ENCODE measurements at places on chromosomes 1 and 21.

GRCh38 chr1:9473032-9473807, 66.0 kb upstream of the SLC25A33 start:
- no peak for DNase-seq

DNA sequence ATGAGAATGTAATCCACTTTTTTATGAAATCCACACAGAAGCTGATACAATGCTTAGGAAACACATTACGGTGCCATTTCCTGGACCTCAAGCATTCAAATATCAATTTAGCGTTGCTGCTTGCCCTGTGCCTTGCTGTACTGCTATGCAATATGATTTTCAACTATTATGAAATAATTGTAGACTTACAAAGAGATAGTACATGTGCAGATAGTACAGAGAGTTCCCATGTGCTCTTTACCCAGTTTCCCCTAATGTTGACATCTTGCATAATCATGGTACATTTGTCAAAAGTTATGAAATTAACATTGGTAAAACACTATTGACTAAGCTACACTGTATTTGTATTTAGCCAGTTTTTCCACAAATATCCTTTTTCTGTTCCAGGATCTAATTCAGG, 37.7 kb upstream of the PTBP2 start:
- DNase-seq, result no peak

- DNase-seq, result no peak
Observed at GRCh38 chr1:28281608-28282425, 22.5 kb downstream of the SESN2 start.

- DNase-seq, result no peak
Observed at GRCh38 chr1:165551469-165551868, 7.7 kb downstream of the LRRC52 start.

GRCh38 chr1:177273141-177273540, 102.4 kb downstream of the BRINP2 start:
- DNase-seq, result no peak

DNA sequence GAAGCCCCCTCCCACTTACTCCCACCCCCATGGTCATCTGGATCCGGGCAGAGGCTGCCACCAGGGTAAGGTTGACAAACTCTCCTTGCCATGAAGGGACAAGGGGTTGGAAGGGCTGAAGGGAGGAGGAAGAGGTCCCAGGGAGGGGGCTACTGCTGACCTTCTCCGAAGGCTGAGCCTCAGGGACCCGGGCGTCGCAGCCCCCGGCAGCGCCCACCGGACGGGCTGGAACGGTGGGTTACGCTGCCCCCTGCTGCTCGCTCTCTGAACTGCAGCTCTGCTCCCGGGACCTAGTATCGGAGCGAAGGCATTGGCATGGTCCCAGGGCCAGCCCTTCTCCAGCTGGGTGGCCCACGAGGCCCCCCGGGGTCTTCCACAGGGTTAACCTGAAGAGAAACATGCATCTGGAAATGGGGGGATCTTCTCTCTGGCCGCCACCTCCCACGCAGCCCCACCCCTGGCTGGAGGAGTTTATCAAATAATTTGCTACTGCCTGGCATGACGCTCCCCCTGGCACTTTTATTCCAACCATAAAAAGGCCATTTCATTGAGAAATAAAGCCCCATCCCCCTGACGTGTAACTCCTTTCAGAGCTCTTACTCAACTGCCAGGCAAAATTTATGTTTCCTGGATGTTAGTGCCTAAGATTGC, 70.4 kb upstream of the TARDBP start:
- DNase-seq, result peak; percentile 85

- no peak for DNase-seq
Observed at GRCh38 chr1:50183378-50184133, 74.8 kb downstream of the ELAVL4 start.

DNA sequence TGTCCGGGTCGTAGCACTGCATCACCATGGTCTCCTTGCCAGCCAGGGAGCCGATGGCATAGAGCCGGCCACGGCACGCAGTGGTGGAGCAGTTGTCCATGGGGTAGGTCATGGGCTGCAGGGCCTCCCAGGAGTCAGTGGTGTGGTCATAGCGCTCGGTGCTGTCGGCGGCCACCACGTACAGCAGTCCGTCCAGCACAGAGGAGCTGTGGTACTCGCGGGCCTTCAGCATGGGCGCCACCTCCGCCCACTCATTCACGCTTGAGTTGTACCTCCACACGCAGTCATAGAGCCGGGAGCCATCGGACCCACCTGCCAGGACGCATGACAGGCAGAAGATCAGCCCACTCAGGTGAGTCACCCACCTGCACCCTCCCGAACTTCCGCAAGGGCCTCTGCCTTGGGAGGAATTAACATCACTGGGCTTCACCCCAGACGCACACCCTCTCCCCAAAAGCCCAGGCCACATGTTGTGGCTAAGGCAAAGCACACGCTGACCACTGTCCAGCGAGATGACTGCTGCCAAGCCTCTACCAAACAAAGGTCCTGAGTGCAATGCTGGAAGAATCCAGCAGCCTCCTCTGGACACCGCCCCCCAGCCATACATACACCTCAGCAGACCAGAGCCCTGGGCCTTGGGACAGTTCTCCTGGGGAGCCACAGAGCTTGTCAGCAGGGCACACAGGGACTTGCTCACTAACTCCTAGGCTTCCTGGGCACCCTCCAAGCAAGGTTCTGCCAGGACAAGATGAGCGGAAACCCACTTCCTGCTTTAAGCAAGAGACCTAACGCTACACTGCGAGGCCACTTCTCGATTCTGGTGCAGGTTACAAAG, 3.3 kb downstream of the KLHL21 start:
- no peak for DNase-seq

- no peak for DNase-seq
Observed at GRCh38 chr1:53249706-53250105, 11.4 kb upstream of the MAGOH start.

DNA sequence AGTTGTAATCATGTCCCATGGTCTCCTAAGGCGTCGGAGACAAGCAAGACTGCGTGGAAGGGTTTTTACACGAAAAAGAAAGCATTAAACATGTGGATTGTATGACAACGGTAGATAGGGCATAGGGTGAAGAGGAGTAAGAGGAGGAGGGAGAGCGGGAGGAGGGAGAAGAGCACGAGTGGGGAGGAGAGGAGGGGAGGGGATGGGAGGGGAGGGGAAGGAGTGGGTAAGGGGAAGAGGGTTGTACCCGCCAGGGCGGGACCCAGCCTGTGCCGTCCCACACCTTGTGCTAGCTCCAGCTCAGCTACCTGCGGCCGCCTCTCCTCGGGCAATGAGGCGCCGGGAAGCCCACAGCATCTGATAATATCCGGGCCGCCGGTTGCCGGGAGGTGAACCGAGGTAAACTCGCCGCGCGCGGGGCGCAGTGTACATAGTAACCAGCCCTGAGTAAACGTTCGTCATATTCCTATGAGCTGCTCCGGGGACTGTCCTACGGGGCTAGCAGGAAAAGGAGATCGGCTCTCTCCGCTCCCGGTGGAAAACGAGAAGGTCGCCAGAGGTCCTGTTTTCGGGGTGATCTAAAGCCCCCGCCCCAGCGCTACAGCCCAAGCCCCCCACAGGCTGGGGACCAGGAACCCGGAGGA, 449 bp upstream of the RCAN3 start:
- DNase-seq, result peak; percentile 51

GRCh38 chr1:52502789-52503188, 50.1 kb downstream of the TUT4 start:
- DNase-seq, result peak; percentile 6

DNA sequence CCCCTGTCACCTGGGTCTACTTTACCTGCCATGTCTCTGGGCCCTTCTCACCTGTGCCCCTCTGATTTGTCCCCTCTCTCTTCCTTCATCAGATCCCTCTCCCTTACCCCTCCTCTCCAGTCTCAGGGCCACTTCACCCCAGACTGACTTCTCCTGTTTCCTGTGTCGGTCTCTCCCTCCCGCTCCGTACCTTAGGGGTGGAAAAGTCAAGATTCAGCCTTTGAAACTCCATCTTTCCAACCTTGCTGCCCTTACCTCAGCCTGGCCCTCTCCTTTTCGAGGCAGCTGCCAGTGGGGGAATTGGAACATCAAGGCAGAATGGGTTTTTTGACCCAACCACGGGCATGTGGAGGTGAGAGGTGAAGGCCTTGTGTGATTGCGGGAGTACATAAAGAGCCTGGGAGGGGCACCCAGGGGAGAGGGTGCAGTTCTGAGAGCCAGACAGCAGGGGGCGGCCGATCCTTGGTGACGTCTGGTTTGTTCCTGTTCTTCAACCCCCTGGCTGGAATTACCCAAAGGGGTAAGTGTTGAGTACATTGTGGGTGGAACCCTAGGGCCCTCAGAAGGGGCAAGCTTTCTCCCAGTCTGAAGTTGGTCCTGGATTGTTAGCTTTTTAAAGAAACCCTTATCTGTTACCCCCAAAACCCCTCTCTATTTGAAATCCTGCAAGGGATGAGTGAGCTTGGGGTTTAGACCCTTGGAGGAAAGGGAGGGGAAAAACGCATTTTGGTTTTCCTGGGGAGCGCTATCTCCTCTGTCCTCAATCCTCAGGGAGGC, 12.3 kb upstream of the DMBX1 start:
- peak; percentile 67 for DNase-seq

- DNase-seq, result no peak
Observed at GRCh38 chr1:4977701-4978100, 323.3 kb downstream of the AJAP1 start.

- no peak for DNase-seq
Observed at GRCh38 chr1:167499664-167500101, 18.6 kb downstream of the CD247 start.

DNA sequence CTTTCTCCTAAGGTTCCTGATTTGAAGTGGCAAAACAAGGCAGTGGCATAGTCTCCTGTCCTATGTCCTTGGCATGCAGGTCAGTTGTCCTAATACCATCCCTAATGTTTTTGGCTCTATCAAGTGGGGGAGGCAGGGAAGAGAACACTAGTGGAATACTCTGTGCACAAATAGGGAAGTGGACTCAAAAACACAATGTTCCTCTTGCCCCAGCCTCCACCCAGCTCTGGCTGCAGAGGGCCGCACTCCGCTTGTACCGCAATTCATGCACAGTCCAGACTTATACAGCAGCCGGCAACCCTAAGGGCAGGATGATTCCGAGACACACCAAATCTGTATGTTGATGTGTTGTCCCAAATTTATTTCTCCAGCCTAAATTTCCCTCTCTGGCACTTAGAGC, 14.5 kb downstream of the PLEKHO1 start:
- DNase-seq, result no peak

DNA sequence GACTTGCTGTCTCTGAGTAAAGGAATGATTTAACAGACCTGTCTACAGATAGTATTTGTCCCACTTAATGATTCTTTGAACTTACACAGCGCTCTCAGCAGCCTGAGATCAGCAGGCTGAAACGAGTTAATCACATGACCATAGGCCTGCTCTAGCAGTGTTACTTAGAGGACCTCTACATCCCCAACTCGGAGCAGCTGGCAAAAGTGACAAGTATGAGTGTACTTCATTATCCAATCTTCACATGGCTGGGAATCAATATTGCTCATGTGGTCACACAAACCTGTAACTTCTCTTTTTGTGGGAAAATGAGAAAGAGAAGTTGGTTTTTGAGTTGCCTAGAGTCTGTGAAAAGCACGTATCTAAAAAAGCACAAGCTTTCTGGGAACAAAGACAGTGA, 11.4 kb upstream of the ATP13A2 start:
- no peak for DNase-seq

DNA sequence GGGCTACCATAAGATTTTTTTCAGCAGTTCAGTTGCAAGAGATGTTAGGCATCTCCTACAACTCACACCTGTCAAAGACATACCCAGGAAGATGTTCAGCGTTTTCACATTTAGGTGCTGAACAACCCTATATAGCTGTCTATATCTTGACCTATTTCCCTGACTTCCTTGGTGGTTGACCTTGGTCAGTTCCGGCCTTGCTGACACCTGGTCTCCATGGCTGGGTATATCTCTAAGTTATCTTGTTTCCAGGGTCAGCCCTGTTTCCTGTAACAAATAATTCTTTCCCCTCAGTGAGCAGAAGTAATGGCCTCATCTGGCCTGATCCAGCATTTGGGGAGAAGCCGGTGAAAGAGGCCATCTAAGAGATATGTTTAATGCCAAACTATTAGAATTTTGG, 2.4 kb upstream of the BTG2 start:
- DNase-seq, result no peak

DNA sequence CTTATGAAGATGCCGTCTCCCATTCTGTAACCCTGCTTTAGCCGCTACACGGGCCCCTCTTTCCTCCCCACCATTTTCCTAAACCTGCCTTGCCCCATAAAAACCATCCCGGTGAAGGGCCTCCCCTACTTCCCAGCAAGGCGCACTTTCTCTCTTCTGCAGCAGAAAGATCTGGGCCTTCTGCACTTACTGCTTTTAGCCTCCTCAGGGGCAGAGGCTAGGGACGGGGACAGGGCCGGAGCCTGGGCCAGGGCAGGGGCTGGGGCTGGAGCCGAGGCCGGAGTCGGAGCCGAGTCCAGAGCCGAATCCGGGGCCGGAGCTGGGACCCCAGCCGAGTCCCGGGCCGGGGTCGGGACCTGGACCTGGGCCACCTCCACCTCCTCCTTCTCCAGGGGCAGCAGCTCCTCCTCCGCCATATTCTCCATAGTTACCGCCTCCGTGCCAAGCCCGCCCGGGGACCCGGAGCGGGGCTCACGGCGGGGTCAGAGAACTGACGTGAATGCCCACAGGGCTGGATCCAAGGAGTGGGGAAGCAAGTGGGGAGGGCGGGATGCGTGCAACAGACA, 382 bp downstream of the TRMT1L start:
- DNase-seq, result no peak

DNA sequence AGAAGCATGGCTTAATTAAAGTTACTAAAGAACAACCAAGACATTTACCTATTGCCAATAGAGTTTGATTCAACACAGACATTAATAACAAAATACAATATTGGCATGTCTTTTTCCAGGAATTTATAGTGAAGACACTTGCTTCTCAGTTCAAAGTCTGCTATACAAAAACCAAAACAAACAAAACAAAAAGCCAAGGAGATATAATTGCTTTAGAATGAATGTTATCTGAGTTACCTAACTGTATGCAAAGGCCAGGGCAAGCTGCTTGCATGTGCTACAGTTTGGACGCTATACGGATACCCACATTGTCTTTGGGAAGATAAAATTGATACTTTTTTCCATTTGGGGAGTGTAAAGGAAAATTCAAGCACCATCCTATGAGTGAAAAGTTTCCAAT, 13.6 kb downstream of the FMO5 start:
- no peak for DNase-seq
